SK-N-DZ (cell line): ENCODE measurements at places on chromosomes 1 and 21.

DNA sequence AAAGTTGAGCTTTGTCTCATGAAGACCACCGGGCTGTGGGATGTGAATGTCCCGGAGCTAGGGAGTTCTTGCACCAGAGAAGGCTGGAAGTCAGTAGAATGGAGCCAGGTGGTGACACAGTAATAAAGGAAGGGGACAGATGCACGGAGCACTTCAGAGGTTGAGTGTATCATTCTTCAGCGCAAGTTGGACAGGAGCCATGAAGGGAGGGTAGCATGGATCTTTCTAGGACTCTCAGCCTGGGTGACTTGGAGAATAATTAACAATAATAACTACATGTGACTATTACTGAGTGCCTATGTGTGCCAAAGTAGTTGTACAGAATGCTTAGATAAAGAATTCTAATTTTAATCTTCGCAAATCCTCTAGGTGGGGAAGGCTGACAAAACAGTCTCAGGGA is 258.7 kb upstream of the AJAP1 start:
- DNase-seq, result no peak

DNA sequence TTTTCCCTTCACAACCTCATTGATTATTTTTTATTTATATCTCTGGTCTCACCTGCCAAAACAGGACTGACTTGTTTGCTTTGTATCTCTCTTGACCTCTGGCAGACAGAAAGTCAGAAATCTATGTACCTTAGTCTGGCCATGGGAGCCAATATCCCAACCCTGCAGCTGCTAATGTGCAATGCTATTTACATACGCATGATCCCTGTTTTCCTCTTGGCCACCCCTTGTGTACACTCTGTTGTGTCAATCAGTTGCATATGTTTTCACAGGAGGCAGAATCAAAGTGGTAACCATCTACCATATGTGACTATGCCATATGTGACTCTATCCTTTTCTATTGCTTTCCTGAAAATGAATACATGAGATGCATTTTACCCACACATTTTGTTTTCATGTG is 688.8 kb downstream of the PLA2G4A start:
- DNase-seq, result no peak

GRCh38 chr1:206472454-206472853 is 2.2 kb downstream of the IKBKE start:
- DNase-seq, result no peak

- DNase-seq, result no peak
Measured at GRCh38 chr1:174761901-174762585, 237.7 kb upstream of the CACYBP start.

GRCh38 chr1:220067269-220068204 is 21.2 kb upstream of the EPRS1 start:
- DNase-seq, result no peak

GRCh38 chr1:932776-933602 is 9.3 kb downstream of the SAMD11 start:
- no peak for DNase-seq
